Smooth muscle cell of the pulmonary artery (primary cell): ENCODE measurements at places on chromosomes 7 and 10. TPM values are rescaled to one million over a fixed set of nuclear protein-coding genes. Genes with fewer than 3 reads are reported as not detected.

The UCMA gene
- total RNA-seq, result not detected in 2 replicates

The PIK3AP1 gene
- total RNA-seq, result 0.13 TPM in 1 of 2 replicates, not detected in the other

The CAMK2B gene
- 0.26 and 0.63 TPM in 2 replicates for total RNA-seq

The ASZ1 gene
- not detected in 2 replicates for total RNA-seq

The CALML3 gene
- not detected in 2 replicates for total RNA-seq

The GPR22 gene
- not detected in 2 replicates for total RNA-seq

The C10orf105 gene
- under 0.01 TPM in 1 of 2 replicates, not detected in the other for total RNA-seq

The TLX1 gene
- total RNA-seq, result not detected in 2 replicates
